ENCODE measurements at places on chromosomes 12 and 14.
A peak's percentile ranks its signal among the peaks of the same experiment; 100 is the strongest.

GRCh38 chr12:113325916-113326315 is 9.0 kb downstream of the SLC8B1 start:
- DNase-seq: no peak

DNA sequence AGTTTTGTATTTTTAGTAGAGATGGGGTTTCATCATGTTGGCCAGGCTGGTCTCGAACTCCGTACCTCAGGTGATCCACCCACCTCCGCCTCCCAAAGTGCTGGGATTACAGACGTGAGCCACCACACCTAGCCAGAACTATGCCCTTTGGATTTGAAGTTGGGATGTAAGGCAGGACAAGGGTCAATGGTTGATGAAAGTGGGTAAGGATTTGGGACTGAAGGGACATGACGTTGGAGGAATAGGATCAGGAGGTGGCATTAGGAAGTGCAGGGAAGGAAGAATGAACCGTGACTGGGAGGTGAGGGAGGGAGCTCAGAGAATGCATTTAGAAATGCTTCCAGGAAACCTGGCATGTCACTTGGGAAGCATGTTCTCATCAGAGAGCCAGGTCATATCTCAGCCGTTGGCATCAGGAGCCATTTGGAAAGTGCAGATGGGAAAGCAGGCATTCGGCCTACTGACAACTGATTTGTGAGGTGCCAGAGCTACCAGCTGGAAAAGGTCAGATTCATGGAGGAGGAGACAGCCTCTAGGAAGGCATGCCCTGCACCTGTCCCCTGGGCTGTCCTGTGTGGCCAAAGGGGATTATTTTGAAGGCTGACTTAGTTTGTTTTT is 2.2 kb downstream of the CRADD start:
- DNase-seq: no peak

DNA sequence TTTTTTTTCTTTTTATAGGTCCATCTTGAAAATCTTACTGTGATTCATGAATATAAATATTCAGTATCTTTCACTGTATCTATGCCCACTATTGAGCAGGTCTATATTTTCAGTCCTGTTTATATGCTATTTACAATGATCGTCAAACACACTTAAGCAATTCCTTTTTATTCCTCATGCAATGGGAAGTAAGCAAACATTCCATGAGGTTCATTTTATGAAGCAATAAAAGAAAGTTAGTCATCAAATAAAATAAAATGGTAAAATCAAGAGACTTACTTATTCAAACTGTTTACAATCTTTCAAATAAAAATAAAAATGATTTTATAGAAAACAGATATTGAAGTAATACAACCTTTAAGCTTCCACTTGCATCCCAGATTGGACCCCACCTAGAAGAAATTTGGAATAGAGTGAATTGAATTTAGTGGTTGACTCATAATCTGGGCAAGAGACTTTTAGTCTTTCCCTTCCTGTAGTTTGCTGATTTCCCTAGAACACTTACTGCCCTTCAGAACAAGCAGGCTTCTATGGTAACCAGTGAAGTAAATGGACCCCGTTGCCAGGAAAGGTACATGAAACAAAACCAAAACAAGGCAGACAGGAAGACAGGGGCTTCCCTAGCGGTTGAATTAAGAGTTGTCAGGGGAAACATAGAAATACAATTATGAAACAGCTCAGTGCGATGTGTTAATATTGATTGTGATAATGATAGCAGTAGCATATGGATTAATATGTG is 241.0 kb upstream of the ATP2B1 start:
- DNase-seq: peak; percentile 91

DNA sequence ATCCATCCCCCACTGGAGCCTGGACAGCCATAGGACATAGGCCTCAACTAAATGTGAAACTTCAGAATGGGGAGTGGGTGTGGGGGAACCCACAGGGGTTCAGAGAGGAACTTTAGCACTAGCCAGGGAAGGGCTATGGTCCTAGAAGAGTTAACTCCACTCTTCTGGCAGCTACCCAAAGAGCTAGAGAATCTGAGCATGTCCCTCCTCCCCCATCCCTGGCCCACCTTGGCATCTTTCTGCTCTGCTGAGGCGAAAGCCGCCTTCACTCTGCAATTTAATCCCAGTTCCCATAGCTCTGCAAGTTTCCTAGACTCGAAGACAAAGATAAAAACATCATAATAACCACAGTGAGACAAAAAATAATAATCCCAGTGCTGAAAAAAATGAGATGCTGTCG is 214.7 kb upstream of the RTL1 start:
- DNase-seq: no peak

- DNase-seq: no peak
Observed at GRCh38 chr12:131598717-131599116, 112.2 kb upstream of the SFSWAP start.

DNA sequence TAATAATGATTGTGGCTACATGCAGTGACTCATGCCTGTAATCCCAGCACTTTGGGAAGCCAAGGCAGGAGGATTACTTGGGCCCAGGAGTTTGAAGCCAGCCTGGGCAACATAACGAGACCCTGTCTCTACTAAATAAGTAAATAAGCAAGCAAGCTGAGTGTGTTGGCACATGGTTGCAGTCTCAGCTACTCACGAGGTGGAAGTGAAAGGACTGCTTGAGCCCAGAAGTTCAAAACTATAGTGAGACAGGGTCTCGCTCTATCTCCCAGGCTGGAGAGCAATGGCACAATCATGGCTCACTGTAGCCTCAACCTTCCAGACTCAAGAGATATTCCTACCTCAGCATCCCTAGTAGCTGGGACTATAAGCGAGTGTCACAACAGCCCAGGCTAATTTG is 64.7 kb downstream of the RPS6KA5 start:
- DNase-seq: no peak

- no peak for DNase-seq
Observed at GRCh38 chr12:18651525-18651924, 86.3 kb downstream of the PLCZ1 start.

DNA sequence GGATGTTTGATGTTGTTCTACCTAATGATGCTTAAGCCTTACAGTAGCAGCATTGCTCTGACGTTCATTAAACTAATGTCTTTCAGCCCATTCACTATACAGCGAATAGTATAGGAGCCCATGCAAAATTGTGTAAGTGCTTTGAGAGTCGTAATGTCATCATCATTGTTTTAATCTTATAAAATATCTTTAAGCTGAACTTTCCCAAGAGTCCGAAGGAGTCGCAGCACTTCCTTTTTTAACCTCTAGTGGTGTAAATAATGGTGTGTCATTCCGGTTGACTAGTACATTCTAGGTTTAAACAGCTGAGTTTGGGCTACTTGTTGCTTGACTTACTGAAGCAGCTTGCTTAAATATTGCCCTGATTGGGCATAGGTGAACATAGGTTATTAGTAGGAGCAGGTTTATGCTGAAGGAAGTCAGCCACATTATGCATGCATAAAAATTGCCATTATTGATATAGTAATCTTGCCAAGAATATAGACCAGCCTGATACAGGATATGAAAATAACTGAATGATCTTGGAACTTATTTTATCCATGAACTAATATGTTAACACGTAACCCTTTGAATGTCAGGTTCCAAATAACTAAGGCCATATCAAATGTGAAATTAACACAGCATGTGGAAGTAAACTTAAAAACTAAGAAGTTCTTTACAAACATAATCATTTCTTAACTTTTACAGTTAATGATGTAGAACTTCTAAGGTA is 2.6 kb downstream of the WNK1 start:
- DNase-seq: no peak

GRCh38 chr14:102608064-102608446 is 15.6 kb downstream of the RCOR1 start:
- no peak for DNase-seq

DNA sequence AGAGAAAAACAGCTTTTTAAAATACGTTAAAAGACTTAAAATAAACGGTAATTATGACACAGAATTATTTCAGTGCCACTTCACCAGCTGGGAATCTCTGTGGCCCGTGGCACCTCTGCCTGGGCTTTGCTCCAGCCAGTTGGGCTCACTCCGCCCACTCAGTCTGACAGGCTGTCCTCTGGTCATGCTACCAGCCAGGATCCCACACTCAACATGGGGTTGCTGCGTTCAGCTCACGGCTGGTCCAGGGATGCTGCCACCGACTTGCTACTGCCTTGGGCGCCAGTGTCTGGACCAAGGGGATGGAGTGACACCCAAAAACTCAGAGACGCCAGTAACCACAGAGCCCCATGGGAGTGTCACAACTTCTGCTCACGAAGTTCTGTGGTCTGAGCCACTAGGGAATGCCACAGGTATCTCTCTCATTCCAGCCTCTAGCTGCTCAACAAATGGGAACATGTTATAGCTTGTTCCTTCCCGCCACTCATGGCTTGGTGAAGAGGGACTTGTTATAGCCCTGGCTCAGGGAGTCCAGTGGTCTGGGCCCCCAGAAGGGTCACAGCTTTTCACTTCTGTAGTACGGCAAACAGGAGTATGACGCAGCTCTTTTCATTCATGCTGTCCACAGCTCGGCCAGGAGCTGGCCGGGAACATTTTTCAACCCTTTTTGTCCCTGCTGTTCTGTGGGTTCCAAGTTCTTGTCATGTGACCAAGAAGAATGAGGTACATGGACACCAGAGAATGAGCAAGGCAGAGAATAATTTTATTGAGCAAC is 23.4 kb upstream of the ATXN7L3B start:
- DNase-seq: no peak

- no peak for DNase-seq
Observed at GRCh38 chr12:6696690-6697583, 3.7 kb downstream of the PIANP start.

DNA sequence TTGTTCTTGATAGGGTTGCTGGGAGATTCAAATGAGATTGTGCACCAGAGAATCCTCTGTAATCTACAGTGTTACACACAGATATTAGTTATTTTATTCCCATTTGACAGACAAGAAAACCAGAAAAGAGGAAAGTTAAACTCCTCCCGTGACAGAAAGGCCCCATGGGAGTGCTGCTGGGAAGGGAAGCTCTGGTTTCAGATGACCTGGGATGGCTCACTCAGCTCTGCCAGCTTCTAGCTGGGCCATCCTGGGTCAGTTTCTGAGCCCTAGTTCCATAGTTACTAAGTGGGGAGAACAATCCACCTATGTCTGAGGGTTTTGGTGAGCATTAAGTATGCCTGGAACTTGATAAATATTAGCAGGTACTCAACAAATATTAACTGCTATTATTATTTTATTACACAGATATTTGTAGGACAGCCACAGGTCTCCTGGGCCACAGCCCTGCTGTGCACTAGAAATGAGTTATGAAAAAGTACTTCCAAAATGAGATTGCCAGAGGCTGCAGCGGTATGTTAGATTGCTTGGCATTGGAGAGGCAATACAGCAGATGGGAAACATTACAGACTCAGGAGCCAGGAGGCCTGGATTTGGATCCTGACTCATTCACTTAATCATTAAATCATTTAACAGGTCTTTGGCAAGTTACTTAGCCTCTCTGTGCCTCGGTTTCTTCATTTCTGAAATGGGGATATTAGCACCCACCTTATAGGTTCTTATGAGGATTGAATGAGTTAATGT is 47.1 kb upstream of the STON2 start:
- DNase-seq: no peak

- DNase-seq: no peak
Observed at GRCh38 chr14:23143911-23144310, 24.9 kb upstream of the CEBPE start.

DNA sequence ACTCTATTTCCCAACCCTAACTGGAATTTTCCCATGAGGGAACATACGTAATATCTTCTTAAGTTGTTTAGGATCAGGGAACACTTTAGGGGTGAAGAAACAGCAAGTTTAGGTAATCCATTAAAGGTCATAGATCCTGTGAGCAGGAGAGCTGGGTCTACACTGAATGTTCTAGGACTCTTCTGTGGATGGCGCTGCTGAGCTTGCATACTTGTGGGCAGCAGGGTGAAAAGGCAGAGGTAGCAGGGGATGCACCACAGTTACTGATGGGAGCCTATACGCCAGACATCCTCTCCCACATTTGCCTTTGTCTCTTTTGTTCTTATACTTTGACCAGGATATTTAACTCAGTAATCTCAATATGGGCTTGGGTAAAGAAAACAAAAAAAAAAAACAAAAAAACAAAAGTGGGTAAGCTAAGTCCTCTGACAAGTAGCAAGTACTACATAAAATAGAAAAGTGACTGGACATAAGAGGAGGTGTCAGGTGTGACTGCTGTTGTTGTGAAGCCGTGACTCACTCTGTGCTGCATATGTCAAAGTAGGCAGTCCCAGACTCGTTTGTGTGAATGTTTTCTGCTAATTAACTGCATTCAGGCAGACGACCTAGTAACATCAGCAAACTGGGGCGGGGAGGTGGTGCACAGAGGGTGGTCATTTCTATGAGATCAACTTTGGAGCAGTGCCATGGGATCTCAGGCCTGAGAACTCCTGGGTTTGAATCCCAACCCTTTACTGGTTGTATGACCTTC is 31.6 kb downstream of the NEUROD4 start:
- DNase-seq: no peak

DNA sequence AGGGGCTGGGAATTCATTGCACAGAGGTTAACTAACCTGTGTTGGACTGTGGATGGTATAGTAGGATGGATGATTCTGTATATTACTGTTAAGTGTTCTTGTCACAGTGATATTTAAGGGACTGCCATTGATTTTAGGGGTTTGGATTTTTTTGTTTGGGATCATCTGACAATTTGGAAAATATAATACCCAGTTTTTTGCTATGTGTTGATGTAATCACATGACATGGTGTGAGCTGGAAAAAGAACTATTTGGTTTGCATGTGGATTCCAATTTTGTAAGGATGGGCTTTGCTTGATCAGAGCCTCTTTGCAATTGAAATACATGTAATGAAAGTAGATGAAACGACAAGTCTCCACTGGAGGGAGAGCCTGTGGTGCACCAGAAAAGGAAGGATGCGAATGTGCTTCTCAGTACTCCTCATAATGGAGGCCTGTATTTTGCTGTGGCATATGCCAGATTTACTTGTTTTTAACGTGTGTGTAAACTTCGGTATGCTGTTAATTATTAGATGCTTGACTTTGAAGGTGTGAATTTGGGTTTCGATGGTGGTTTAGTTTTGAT is 2.7 kb downstream of the DYRK2 start:
- DNase-seq: peak; percentile 23

- no peak for DNase-seq
Observed at GRCh38 chr14:87837296-87837695, 155.7 kb downstream of the GALC start.

- no peak for DNase-seq
Observed at GRCh38 chr14:92058006-92058917, 18.4 kb upstream of the TRIP11 start.

GRCh38 chr14:63949696-63950095 is 96.9 kb downstream of the SYNE2 start:
- no peak for DNase-seq

DNA sequence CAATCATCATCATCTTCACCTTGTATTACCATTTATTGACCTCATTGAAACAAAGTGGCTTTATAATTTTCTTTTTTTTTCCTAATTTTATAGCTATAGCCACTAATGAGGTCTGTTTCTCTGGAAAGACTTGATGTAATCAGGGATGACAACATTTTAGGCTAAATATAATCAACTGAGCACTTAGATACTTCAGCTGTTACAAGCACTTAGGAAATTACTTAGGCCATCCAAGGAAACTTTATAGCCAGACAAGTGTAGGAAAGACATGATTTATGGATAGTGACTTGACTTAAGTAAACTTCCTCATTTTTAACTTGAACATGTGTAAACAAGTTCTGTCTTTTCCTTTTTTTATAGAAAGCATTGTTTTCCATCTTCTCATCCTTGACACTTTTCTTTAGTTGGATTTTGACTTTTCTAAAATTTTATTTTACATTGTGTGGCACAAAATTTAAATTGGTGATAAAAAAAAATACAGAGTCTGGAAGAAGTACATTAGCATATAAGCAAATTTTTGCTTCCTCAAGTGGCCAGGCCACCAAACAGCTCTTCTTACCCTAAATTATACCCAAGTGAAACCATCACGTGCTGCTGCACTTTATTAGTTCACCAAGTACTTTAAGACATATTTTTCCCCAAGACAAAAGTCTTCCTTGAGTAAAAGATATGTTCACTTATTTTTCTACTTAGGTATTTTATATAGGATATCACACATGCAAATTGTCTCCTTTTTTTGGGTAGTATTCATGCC is 15.1 kb downstream of the CPNE8 start:
- no peak for DNase-seq

All from T-cell (primary cell).